ENCODE measurements at places on chromosomes 16 and 17.

DNA sequence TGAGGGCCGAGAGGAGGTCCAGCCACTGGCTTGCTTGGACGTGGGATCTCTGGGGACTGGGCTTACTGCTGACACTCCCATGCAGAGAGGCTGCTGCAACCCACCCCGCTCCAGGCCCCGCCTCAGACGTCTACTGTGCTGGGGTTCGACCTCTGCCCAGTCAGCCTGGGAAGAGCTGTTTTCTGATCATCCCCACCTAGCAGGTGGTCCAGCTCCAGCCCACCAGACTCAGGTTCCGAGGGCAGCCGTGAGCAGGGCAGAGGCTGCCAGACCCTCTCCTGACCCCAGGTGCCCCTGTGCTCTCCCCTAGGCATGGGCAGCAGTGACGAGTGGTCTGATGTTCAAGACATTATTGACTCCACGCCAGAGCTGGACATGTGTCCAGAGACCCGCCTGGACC lies 23.4 kb downstream of the NME3 start:
- no peak for DNase-seq

DNA sequence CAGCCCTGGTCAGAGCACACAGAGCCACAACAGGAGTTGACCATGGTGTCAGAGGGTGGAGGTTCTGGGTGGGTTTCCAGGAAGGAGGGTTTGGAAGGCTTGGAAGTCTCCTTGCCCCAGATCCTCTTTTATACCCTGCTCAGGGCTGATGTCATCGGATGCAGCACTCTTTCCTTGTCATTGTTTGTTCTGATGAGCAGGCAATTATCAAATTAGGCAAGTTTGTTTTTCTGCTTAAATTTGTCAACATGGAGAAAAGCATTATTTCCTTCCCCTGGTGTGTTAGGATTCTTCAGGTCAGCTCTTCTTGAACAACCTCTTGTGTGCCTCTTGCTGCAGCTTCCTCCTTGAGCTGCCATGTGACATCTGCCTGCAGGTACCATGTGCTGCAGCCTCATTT lies at the start of gene KRTAP4-4:
KRTAP4-4 (minus strand) TSS at position 101 of the 400 bp plus-strand sequence; CDS start at position 44, 57 bp downstream.
- DNase-seq = no peak

- no peak for DNase-seq
These were observed 116.5 kb upstream of the AXIN2 start for GRCh38 chr17:65677932-65678331.

- DNase-seq = no peak
These were observed 11.1 kb upstream of the TNK1 start for GRCh38 chr17:7369825-7370224.

GRCh38 chr17:82926081-82926480 lies 86.3 kb upstream of the ZNF750 start:
- DNase-seq = no peak

DNA sequence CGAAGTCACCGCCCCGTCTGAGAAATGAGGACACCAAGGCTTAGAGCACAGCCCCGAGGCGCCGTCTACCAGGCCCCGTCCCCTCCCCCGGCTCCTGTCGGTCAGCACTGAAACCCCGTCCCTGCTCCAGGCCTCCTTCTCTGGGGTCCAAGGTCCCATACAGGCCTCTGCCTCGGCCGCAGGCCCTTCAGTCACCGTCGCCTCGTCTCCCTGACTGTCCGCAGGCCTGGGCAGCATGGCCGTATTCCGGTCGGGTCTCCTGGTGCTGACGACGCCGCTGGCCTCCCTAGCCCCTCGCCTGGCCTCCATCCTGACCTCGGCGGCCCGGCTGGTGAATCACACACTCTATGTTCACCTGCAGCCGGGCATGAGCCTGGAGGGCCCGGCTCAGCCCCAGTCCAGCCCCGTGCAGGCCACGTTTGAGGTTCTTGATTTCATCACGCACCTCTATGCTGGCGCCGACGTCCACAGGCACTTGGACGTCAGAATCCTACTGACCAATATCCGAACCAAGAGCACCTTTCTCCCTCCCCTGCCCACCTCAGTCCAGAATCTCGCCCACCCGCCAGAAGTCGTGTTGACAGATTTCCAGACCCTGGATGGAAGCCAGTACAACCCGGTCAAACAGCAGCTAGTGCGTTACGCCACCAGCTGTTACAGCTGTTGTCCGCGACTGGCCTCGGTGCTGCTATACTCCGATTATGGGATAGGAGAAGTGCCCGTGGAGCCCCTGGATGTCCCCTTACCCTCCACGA lies 617 bp downstream of the COASY start:
- DNase-seq = no peak

DNA sequence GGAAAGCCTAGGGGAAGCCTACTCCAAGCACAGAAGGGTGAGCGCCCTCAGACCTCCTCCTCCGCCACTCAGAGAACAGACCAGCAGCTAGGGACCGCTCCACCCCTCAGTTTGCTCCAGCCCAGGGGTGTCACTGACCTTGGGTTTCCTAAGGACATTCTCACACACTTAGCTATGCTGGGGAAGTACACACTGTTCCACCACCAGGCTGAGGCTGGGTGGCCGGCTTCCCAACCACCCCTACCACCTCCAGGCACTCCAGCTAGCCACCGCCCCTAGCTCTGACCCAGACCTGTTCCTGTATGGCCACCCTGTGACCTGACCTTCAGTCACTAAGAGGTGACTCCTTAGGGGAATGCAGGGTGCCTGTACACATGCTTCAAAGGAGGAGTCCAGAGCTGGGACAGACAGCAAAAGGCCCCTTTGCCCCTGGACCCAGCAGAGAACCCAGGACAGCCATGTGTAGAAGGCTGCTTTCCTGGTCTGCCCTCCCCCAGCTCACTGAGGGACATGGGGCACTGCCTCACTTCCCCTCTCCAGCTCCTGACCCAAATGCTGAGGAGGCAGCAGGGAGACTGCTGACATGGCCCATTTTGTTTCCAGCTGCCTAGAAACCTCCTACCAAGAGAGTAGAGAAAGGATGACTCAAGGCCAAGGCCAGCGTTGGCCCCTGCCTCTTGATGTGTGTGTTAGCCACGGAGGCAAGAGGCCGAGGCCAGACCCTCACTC lies 6.7 kb downstream of the HSPB9 start:
- no peak for DNase-seq

- DNase-seq = no peak
These were observed 23.1 kb downstream of the STAT3 start for GRCh38 chr17:42365136-42365535.

- no peak for DNase-seq
These were observed 1.3 kb downstream of the CLEC10A start for GRCh38 chr17:7078711-7079110.

DNA sequence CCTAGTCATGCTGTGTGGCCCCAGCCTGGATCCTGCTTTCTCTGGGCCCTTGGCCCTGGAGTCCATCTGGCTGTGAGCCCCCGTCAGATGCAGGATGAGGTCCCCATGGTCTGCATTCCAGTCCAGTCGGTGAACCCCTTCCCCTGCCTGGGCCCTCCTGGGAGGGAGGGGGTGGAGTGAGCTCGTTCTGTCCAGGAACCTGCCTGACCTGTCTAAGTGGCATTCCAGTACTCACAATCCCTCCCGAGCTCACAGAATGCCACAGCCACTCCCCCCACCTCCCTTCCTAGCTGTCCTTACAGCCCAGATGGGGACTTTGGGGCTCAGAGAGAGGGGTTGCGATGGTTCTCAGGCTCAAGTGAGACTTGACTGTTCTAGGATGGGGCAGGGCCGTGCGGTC lies 15.5 kb downstream of the SPNS2 start:
- DNase-seq = no peak

DNA sequence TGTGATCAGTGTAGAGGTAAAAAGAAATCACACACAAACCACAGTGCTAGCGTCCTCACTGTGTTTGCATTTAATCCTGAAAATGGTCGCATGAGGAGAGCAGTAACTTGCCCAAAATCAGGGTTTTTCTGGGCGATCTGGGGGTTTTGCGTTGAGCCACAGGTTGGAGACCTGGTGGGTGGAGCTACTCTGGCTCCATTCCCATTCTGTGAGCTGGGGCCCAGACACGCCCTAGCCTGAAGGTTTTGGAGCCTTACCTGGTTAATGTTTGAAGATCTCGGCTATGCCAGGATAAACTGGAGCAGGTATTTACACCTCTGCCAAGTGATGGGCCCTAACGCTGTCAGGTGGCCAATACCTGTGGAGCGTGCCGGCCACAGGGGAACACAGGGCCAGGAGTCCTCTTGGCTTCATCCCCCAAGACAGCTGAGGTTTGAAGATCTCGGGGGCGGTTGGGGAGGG lies 48.4 kb downstream of the MPRIP start:
- DNase-seq = no peak

- no peak for DNase-seq
These were observed 155.0 kb upstream of the HS3ST3A1 start for GRCh38 chr17:13756763-13757162.

GRCh38 chr17:44749980-44750318 lies 8.8 kb upstream of the ADAM11 start:
- DNase-seq = no peak

GRCh38 chr16:70793851-70794502 lies 7.0 kb downstream of the VAC14 start:
- no peak for DNase-seq

DNA sequence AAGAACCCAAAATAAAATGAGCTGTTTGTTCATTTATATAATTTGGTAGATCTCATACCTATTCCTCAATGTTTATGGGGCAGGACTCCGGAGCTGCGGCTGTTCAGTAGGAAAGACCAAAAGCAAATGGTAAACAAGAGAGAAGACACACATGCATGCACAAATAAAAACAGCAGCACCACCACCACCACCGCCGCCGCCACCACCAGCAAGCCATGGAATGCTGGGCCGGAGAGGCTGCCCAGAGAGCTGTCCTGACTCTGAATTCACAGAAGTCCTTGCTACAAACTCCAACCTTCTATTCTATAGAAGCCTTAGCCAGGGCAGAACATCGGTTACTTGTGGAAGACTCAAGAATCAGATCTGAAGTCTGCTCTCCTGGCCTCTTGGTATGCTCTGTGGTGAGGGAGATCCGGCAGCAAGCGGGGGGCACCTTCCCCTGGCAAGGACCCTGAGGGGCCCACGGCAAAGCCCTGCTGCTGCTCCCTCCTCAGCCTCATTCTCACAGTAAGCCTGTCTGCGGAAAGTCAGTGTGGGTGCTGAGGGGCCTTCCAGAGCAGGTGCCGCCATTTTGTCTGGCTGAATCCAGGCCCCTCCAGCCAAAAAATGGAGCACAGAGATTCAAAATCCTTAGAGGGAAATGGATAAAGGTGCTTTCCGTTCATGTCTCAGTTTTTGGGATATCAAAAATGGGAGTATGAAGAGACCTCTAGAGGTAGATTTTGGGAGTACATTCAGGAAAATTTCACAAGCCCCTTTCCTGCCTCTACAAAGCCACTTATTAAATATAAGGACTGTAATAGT lies 6.4 kb upstream of the FOXJ1 start:
- peak; percentile 10 for DNase-seq

DNA sequence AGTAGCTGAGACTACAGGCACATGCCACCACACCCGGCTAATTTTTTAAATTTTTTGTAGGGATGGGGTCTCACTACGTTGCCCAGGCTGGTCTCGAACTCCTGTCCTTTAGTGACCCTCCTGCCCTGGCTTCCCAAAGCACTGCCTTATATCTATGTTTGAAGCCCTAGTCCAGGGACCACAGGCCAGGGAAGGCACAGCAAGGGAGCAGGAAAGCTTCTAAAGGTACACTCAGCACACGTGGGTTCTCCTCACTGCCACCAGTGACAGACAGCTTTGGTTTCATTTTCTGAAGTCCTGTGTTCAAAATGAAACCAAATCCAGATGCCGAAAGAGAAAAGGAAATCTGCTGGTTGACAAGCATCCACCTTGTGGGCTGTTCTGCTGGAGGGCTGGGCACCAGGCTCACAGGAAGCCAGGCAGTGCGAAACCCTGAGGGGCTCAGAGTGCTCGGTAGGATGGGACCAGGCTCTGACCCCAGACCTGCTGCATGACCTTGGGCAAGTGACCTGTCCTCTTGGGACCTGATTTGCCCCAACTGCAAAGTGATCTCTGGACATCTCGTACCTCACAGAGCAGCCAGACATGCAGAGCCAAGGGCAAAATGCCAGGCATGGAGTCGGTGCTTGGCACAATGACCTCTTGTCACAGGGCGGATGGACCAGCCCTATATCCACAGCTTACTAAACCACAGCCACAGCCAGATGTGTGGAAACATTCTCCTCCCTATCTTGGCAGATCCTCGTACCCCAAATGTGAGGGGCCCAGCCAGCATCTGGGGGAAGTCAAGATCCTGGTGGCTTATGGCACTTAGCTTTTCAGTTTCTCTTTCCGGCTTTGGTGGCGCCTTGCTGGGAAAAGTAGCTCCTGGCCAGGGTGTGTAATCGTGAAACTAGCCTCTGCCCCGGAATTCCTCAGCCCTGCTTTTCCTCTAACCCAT lies 2.8 kb upstream of the SOCS1 start:
- no peak for DNase-seq

DNA sequence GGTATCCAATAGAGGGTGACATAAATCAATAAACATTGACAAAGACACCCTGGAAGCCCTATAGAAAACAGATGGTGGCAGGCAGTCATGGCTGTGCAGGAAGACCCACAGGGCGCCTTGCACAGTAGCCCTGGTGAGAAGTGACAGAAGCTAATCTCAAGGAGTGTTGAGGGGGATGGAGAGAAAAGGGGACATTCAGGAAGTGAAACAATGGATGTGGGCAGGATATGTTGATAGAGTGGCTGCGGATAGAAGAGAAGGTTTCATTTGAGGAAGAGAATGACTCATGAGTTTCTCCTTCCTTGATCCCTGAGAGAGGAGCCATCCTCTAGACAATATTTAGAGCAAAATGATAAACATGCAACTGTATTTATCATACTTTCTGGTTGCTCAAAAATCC lies 468.8 kb upstream of the HSBP1 start:
- peak; percentile 15 for DNase-seq

- DNase-seq = no peak
These were observed 138.6 kb downstream of the MAP2K6 start for GRCh38 chr17:69552986-69553667.
